Lower lobe of right lung (tissue), 2 donors: ENCODE measurements at places on chromosomes 2 and 18.

GRCh38 chr18:79402209-79402576 is 6.5 kb downstream of the NFATC1 start:
- DNase-seq: peak; percentile 47
- H3K4me1 ChIP-seq: peaks cover 64% of the 10 kb centered on the region
- H3K27ac ChIP-seq: peak overlapping the region; percentile 76

DNA sequence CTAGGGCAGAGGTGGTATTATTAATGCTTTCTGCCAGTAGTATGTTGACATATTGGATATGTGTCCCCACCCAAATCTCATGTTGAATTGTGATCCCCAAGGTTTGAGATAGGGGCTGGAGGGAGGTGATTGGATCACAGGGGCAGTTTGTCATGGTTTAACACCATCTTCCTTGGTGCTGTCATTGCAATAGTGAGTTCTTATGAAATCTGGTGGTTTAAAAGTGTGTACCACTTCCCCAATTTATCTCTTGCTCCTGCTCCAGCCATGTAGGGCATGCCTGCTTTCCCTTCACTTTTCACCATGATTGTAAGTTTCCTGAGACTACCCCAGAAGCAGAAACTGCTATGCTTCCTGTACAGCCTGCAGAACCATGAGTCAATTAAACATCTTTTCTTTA is 47.1 kb upstream of the THSD7B start:
- H3K4me3 ChIP-seq: no peak overlapping the region
- no peak for DNase-seq
- H3K36me3 ChIP-seq: no peaks in the 10 kb centered on the region
- no peaks in the 10 kb centered on the region for H3K27me3 ChIP-seq

DNA sequence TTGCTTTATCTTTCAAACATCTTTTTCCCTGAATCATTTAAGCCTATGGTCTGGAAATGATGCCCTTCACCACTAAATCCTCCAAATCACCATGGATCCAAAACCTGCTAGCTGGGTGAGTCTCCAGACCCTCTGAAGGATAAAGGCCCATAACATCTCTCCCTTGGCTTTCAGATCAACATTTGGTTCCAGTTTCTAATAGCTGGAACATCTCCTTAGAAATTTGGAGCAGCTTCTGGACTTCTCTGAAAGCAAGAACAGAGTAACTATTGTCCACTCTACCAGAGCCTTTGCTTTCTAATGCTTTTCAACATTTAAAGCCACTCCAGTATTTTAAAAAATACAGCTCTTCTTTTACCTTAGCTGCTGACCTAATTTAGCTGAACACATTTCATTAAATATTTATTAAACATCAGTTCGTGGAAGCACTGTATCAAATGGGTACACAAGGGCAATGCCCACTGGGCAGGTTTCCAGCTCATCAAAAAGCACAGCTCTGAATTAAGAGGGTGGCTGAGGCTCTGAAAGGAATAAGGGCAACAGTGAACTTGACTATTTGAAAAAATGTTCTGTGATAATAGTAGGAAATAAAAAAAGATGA is 75.3 kb downstream of the GALNT3 start:
- H3K36me3 ChIP-seq: no peaks in the 10 kb centered on the region
- H3K4me3 ChIP-seq: no peak overlapping the region
- no peak overlapping the region for H3K27ac ChIP-seq
- DNase-seq: no peak

GRCh38 chr2:131542438-131543384 is 15.0 kb downstream of the CCDC74A start:
- H3K27ac ChIP-seq: no peak overlapping the region
- H3K36me3 ChIP-seq: no peaks in the 10 kb centered on the region
- H3K27me3 ChIP-seq: no peaks in the 10 kb centered on the region
- no peaks in the 10 kb centered on the region for H3K4me1 ChIP-seq
- DNase-seq: no peak

DNA sequence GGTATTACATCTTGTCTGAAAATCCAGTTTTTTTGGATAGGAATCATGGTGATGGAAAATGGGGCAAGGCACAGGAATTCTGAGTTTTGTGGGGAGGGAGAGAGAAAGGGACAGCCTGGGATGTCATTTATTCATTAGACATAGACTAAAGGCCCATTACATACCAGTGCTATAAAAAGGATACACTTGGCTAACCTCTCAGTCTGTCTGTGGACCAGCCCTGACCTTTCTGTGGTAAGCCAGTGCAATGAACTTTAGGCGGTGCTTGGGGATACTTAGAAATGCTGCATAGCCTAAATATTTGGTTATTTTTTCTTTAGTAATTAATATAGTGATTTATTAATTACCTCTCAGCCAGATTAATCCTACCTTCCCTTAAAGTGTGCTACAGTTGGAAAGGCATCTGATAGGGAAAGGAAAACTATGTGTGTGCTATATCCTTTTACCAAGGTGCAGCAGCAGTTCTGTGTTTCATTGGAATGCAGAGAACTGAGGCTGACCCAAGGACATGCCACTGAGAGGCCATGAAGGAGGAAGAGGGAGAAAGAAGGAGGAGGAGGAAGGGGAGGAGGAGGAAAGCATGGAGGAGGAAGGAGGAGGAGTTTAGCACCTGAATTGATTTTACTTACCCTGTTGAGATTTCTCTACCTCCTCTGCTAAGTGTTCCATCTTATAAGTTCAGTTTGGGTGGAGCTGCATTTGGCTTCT is 37.5 kb downstream of the KCNS3 start:
- no peaks in the 10 kb centered on the region for H3K4me1 ChIP-seq
- H3K4me3 ChIP-seq: no peak overlapping the region
- no peaks in the 10 kb centered on the region for H3K27me3 ChIP-seq
- DNase-seq: no peak

- H3K27me3 ChIP-seq: no peaks in the 10 kb centered on the region
- peaks cover 39% of the 10 kb centered on the region for H3K4me1 ChIP-seq
- no peak for DNase-seq
- H3K4me3 ChIP-seq: no peak overlapping the region
- H3K27ac ChIP-seq: peak overlapping the region; percentile 63
- no peaks in the 10 kb centered on the region for H3K36me3 ChIP-seq
Observed at GRCh38 chr2:195562570-195563566, 94.2 kb upstream of the SLC39A10 start.

DNA sequence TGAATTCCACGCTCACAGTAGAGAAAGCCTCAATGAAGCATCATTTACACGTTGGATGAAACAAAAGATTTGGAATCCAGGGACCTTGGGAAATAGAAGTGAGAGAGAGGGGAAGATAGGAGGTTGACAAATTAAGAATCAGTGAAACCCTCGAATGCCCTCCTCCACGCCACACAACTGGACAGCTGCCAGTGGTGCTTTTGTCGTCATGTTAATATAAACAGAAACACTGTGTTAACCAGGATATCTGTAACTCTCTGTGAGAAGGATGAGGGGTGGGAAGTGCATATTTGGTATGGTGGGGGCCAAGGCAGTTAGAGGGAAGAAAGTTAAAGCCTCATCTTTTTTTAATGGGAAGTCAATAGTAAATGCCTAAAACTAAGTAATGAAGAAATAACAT is 108.7 kb downstream of the GFPT1 start:
- no peak for DNase-seq
- H3K36me3 ChIP-seq: no peaks in the 10 kb centered on the region
- H3K27me3 ChIP-seq: no peaks in the 10 kb centered on the region
- no peaks in the 10 kb centered on the region for H3K4me1 ChIP-seq
- H3K4me3 ChIP-seq: no peak overlapping the region

GRCh38 chr2:64114912-64115277 is 29.3 kb downstream of the PELI1 start:
- peaks cover 81% of the 10 kb centered on the region for H3K4me1 ChIP-seq
- H3K27ac ChIP-seq: peak overlapping the region; percentile 56
- no peak for DNase-seq
- H3K27me3 ChIP-seq: no peaks in the 10 kb centered on the region
- no peak overlapping the region for H3K4me3 ChIP-seq

DNA sequence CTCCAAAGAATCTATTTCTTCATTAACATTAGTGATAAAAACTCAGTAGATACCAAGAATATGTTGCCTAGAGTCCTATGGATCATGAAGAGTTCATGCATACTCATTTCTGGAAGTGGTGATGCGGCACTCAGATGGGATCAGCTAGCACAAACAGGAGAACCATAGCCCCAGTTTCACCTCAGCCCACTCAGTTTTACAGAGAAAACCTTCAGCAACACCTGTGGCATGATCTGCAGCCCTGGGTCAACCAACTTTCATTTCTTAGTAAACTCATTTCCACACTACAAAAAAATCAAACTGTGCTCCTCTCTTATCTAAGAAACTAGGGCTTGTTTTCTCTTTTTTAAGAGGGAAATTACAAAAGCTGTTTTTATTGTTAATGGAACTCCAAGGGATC is 569.4 kb downstream of the CCDC85A start:
- no peak overlapping the region for H3K27ac ChIP-seq
- no peaks in the 10 kb centered on the region for H3K4me1 ChIP-seq
- no peak overlapping the region for H3K4me3 ChIP-seq
- H3K36me3 ChIP-seq: no peaks in the 10 kb centered on the region
- H3K27me3 ChIP-seq: no peaks in the 10 kb centered on the region

- no peaks in the 10 kb centered on the region for H3K27me3 ChIP-seq
- no peaks in the 10 kb centered on the region for H3K36me3 ChIP-seq
- no peak overlapping the region for H3K27ac ChIP-seq
- H3K4me3 ChIP-seq: no peak overlapping the region
- DNase-seq: no peak
Observed at GRCh38 chr18:25875551-25876240, 214.7 kb downstream of the SS18 start.

DNA sequence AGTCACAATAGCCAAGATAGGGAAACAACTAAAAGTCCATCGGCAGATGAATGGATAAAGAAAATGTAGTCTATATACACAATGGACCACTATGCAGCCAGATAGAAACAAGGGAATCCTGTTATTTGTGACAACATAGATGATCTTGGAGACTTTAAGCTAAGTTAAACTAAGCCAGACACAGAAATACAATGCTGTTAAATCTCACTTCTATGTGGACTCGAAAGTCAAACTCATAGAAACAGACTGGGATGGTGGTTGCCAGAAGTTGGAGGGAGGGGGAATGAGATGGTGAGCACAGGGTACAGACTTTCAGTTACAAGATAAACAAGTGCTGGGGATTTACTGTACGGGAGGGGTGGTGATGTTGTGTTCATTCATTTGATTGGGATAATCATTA is 5.4 kb upstream of the CNDP1 start:
- H3K4me1 ChIP-seq: peaks cover 2% of the 10 kb centered on the region
- no peak overlapping the region for H3K4me3 ChIP-seq
- no peaks in the 10 kb centered on the region for H3K36me3 ChIP-seq
- no peaks in the 10 kb centered on the region for H3K27me3 ChIP-seq

DNA sequence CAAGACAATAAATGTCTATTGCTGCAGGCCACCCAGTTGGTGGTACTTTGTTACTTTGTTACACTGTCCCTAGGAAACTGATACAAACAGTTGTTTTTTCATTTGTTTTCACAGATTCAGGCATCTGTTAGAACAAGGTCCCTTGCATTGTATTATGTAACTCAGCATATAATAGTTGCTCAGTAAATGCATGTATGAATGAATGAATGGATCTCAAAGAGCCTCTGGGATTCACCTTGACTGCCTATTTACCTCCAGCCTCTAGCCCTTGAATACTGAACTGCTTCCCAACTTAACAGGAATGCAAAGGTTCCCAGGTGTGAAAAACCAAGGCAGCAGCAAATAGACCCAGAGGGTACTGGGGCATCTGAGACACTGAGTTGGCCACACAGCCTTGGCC is 27.4 kb upstream of the NEB start:
- no peaks in the 10 kb centered on the region for H3K36me3 ChIP-seq
- no peaks in the 10 kb centered on the region for H3K27me3 ChIP-seq
- H3K4me1 ChIP-seq: peaks cover 8% of the 10 kb centered on the region

DNA sequence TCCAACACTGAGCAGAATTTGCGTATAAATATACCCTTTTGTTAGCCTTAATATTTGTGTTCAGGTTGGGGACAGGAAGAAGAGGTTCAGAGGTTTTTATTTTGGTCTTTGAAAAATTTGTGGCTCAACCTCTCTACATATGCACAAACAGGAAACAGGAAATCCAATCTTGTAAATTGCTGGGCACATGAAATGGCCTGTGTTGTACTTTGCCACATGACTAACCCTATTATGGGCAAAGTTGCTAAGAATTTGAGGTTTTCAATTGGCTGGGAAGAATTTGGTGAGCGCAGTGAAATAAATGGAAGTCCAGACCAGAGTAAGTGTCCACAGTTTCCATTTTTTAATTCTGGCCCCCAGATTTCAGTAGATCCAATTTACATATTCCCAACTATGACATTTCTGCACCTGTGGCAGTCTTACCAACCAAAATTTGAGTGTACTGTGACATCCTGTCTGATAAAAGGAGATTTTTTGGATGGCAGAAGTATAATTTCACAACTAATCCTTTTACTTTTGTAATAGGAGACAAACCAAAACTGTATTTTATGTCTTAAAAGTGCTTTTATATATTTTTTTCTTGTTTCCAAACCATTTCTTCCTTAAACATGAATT is 63.6 kb downstream of the COX7A2L start:
- H3K4me1 ChIP-seq: no peaks in the 10 kb centered on the region
- H3K36me3 ChIP-seq: peaks cover 83% of the 10 kb centered on the region
- H3K27me3 ChIP-seq: no peaks in the 10 kb centered on the region
- H3K27ac ChIP-seq: no peak overlapping the region
- DNase-seq: no peak

- H3K27ac ChIP-seq: peak overlapping the region; percentile 3
- peaks cover 20% of the 10 kb centered on the region for H3K36me3 ChIP-seq
- peaks cover 29% of the 10 kb centered on the region for H3K4me1 ChIP-seq
- no peak for DNase-seq
- no peak overlapping the region for H3K4me3 ChIP-seq
Observed at GRCh38 chr2:191382801-191383200, 137.6 kb downstream of the MYO1B start.

DNA sequence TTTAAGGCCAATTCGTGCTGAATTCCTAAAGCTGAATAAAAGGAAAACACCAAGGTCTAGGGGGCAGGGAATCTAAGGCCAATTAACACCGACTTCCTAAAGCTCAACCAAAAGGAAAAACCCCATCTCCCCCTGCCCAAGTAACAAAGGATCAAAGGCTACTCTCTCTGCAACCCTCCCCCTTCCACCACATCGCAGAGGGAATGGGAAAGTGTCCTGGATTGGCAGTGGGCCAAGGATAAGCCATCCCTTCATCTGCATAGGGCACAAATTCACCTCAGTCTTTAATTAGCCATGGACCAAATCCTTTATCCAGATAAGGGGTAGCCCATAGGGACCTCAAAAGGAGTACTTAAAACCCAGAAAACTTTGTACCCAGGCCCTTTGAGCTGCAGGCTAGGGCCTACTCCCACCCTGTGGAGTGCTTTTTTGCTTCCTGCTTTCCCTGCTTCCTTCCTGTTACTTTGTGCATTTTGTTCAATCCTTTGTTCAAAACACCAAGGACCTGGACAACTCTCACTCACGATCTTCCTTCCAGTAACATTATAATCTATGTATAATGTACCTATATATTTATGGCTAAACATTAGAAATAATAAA is 2119.8 kb upstream of the CELF4 start:
- no peaks in the 10 kb centered on the region for H3K36me3 ChIP-seq
- no peak overlapping the region for H3K4me3 ChIP-seq
- H3K27ac ChIP-seq: no peak overlapping the region

- no peak for DNase-seq
- H3K27me3 ChIP-seq: no peaks in the 10 kb centered on the region
- H3K36me3 ChIP-seq: no peaks in the 10 kb centered on the region
- H3K4me1 ChIP-seq: no peaks in the 10 kb centered on the region
- H3K27ac ChIP-seq: no peak overlapping the region
- H3K4me3 ChIP-seq: no peak overlapping the region
Observed at GRCh38 chr18:22541232-22541631, 123.5 kb upstream of the CTAGE1 start.
